Activated CD4-positive, alpha-beta memory T cell treated with anti-CD3 and anti-CD28 coated beads for 36 hours (primary cell): ENCODE measurements at places on chromosomes 7 and 10. TPM values are rescaled to one million over a fixed set of nuclear protein-coding genes. Genes with fewer than 3 reads are reported as not detected.

- H3K36me3 ChIP-seq, result peaks cover 4% of the 10 kb centered on the region
- no peaks in the 10 kb centered on the region for H3K27me3 ChIP-seq
- H3K27ac ChIP-seq, result no peak overlapping the region
Measured at GRCh38 chr10:101056365-101057151, 5.2 kb upstream of the KAZALD1 start.

DNA sequence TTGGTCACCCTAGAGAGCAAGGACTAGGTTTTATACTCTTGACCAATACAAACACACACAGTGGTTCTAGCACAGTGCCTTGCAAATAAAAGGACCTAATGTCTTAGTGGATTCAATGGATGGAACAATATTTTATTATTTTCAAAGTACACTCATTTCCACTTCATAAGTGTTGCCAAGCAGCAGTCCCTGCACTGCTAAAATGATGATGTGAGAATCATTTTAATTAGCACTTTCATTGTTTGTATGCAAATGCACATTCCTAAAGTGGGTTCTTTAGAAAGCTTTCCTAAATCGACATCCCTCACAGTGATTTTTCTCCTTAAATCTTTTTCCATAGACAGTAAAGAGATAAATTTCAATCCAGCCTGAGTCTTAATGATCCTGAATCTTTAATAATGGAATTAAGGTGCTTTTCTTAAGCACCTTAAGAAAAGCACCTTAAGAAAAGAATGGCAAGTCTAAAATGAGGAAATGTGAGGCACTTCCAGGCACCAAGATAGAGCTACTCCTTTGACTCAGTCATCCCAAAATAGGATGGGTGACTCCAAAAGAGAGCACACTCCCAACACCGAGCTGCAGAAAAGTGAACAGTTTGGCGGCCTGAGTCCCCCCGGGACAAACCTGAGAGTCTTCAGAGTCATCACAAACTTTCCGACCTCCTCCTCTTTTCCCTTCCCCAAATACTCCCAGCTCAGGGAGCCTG lies 84.5 kb downstream of the SORBS1 start:
- no peak overlapping the region for H3K27ac ChIP-seq
- DNase-seq, result no peak
- no peaks in the 10 kb centered on the region for H3K27me3 ChIP-seq
- H3K4me3 ChIP-seq, result no peak overlapping the region
- peaks cover 10% of the 10 kb centered on the region for H3K4me1 ChIP-seq

DNA sequence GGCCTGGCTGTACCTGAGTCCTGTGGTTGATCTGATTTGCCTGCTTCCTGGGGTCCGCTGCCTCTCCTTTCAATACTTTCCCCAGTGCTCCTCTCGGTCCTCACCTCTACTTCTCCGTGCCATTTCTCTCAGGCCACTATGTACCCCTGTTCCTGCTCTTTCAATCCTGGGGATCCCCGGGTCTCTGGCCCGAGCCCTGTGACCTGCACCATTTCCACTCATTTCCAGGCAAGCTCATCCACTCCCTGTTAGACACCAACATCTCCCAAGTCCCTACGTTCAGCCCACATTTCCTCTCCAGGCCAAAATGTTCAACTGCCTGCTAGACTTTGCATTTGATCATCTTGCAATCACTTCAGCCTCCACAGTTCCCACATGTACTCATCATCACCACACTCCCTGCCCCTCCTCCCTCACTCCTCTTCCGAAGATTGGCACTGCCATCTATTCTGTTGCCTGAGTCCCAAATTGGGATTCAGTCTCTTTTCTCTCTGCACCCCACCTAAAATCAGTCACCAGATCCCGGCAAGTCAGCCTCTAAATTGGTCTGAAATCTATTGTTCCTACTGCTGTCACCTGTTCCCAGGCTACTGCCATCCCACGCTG lies 34.4 kb upstream of the ZMIZ1 start:
- H3K27me3 ChIP-seq, result no peaks in the 10 kb centered on the region
- no peak overlapping the region for H3K4me3 ChIP-seq
- no peaks in the 10 kb centered on the region for H3K4me1 ChIP-seq
- H3K27ac ChIP-seq, result no peak overlapping the region
- no peaks in the 10 kb centered on the region for H3K36me3 ChIP-seq

TMEM140 gene
- 8.6 TPM for total RNA-seq

GTF2IRD2 gene
- total RNA-seq, result 3.2 TPM

C10orf62 gene
- not detected for total RNA-seq
